Tibial nerve (tissue), 4 donors: ENCODE measurements at places on chromosomes 6 and 20. TPM values are rescaled to one million over a fixed set of nuclear protein-coding genes. Genes with fewer than 3 reads are reported as not detected.

The SLC17A1 gene
- not detected for total RNA-seq

GRCh38 chr6:112683926-112684325 is 336.8 kb downstream of the RFPL4B start:
- H3K4me1 ChIP-seq = no peaks in the 10 kb centered on the region
- no peak for DNase-seq
- H3K27me3 ChIP-seq = no peaks in the 10 kb centered on the region

The RPL10A gene
- total RNA-seq = 1,089 TPM

GRCh38 chr20:50995506-50995905 is 27.4 kb downstream of the KCNG1 start:
- H3K4me3 ChIP-seq = no peak overlapping the region
- no peaks in the 10 kb centered on the region for H3K36me3 ChIP-seq
- DNase-seq = no peak

DNA sequence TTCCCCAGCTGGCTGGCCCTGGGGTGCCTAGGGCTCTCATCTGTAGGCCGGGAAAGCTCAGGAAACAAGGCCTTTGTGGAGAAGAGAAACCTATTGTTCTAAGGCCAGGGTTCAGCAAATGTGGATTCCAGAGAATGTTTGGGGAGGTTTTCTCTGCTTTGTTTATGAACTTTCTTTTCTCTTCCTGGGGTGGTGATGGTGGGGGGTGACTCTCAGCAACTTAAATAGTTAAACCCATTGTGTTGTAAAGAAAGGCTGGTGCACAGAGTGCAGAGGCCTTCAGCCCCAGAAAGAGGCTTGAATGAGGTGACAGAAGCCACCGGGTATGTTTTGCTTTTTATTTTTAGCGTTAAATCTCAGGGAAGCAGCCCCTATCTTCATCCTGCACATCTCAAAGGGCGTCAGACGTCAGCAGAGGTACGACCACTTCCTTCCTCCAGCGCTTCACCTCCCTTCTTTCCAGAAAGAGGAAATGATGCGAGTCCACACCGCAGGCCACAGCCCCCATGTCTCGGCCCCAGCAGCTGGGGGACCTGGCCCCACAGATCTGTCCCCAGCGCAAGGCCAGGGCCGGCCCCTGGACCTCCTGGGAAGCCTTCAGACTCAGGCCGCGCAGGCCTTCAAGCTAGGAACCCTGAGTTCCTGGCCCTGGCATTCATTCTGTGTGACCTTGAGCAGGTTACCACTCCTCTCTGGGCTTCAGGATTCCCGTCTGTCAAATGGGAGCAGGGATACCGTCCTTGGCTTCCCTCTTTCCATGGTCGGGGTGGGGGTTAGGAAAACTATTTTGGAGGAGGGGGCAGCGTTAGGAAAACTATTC is 605 bp upstream of the PPP1R16B start:
- no peaks in the 10 kb centered on the region for H3K36me3 ChIP-seq
- DNase-seq = no peak

The FOXS1 gene
- total RNA-seq = 6.3 TPM

DNA sequence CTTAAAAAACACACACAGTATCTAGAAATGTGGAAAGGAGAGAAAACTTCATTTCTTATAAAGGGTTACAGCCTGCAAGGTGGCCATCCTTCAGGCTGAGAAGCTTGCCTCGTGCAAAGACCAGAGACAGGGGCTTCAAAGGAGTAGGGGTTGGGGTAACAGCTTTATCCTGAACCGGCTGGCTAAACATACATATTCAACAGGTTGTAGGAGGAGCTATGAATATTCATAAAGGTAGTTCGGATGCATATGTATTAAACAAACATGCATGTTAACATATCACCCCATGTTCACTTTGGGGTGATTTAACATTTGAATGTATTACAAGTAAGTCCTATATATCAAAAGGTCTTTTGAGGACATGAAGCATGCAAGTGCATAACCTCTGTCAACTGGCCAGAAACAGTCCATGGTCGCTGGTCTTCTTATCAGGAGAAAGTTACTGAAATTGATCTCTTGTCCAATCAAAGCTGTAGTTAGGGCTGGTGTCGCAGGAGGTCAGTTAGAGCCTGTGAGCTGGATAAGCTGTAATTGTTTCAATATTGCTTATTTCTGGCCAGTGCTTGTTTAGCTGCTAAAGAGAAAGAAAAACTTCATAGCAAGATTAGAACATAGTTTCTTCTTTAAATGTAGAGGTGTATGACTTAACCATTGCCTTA is 2.3 kb upstream of the STMND1 start:
- no peak for DNase-seq
- H3K4me1 ChIP-seq = no peaks in the 10 kb centered on the region
- no peak overlapping the region for H3K27ac ChIP-seq

DNA sequence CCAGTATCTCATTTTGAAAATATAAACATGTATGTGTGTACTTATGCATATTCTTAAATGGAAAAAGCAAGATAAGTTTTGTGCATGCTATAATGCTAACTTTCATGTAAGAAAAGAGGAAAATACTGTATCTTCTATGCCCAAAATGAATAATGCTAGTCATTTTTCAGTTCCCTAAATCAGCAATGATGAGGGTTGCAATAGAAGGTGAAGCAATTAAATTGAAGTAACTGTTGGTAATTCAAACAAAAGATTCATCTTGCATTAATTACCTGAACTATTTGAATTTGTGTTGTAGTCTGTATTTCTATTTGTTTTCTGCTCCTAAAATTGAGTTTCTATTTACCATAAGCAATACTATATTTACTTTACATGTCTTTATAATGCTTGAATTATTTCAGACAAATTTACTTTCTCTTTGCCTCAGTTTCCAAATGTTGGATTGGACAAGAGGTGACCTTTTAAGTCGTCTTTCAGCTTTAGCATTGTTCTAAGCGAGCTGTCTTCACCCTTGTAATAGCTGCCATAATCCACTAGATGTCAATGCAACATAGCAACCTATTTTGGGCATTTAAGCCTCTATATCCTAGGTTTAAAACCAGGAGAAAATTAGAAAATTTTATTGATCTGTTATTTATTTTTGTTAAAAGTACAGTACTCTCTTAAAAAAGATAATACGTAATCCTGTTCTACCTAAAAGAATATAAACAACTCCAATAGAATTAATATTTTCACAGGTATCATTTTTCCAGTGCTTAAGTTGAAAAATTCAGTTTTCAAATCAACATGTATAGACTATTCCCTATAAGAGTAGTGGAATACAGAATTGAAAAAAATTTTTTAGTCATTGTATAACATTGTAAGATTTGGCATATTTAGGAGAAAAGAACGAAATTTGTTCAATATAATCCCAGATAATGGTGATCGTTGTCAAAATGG is 52.3 kb upstream of the IFNGR1 start:
- no peak overlapping the region for H3K27ac ChIP-seq
- H3K4me1 ChIP-seq = no peaks in the 10 kb centered on the region
- no peaks in the 10 kb centered on the region for H3K27me3 ChIP-seq
- H3K36me3 ChIP-seq = no peaks in the 10 kb centered on the region

DNA sequence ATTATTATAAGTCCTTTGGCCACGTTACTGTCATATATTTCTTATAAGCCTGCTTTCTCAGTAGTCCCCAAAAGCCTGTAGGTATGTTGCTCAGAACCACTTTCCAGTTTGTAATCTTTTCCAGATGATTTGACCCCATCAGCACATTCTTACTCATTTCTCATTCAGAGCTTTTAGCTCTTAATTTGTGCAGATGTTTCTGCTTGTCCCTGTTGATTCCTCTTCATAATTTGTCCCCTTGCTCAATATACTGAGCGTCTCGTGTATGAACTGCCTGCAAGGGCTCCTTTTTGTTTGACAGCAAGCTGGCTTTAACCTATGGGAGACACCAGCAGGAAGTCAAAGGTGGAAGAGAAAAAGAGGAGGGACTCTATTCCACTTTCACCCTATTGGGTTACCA is 733.8 kb upstream of the GJE1 start:
- peaks cover 30% of the 10 kb centered on the region for H3K4me1 ChIP-seq
- H3K27me3 ChIP-seq = no peaks in the 10 kb centered on the region
- no peak for DNase-seq
- no peak overlapping the region for H3K4me3 ChIP-seq

- H3K36me3 ChIP-seq = no peaks in the 10 kb centered on the region
- no peaks in the 10 kb centered on the region for H3K27me3 ChIP-seq
- no peak overlapping the region for H3K27ac ChIP-seq
- H3K4me3 ChIP-seq = no peak overlapping the region
- DNase-seq = no peak
These were observed 1.7 kb downstream of the STXBP5 start for GRCh38 chr6:147205690-147206600.

- no peak for DNase-seq
- H3K36me3 ChIP-seq = peaks cover 5% of the 10 kb centered on the region
- no peaks in the 10 kb centered on the region for H3K27me3 ChIP-seq
- no peaks in the 10 kb centered on the region for H3K4me1 ChIP-seq
- no peak overlapping the region for H3K4me3 ChIP-seq
These were observed 33.3 kb downstream of the KPNA5 start for GRCh38 chr6:116714296-116714695.

GRCh38 chr6:111173341-111173740 is 86.0 kb downstream of the SLC16A10 start:
- no peaks in the 10 kb centered on the region for H3K4me1 ChIP-seq
- H3K4me3 ChIP-seq = no peak overlapping the region
- H3K36me3 ChIP-seq = no peaks in the 10 kb centered on the region
- no peak overlapping the region for H3K27ac ChIP-seq

GRCh38 chr20:9903048-9903655 is 64.3 kb upstream of the PAK5 start:
- no peak overlapping the region for H3K27ac ChIP-seq
- no peaks in the 10 kb centered on the region for H3K27me3 ChIP-seq
- no peak overlapping the region for H3K4me3 ChIP-seq

DNA sequence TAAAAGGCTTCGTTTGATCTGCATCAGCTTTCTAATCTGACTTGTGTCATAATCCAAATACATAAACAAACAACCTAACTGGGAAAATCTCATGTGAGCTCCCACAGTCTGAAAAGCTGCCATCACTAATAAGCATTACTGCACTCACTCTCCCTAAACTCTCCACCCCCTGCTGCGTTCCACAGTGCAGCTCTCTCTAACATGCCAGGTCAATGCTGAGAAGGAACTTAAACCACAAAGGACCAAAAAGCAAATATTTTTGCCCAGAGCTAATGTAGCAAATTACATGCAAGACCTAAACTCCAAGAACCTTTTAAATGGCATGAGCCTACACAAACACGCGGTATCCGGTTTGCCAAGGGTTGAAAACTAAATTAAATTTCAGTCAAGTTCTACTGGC is 542.3 kb upstream of the JARID2 start:
- H3K27ac ChIP-seq = no peak overlapping the region
- DNase-seq = no peak
- H3K27me3 ChIP-seq = no peaks in the 10 kb centered on the region
- H3K4me3 ChIP-seq = no peak overlapping the region

- H3K36me3 ChIP-seq = no peaks in the 10 kb centered on the region
- H3K4me1 ChIP-seq = no peaks in the 10 kb centered on the region
- no peak overlapping the region for H3K4me3 ChIP-seq
These were observed 33.8 kb upstream of the LRRC1 start for GRCh38 chr6:53761036-53761435.

The ESR1 gene
- 2.1 TPM for total RNA-seq

The NRSN1 gene
- total RNA-seq = not detected

DNA sequence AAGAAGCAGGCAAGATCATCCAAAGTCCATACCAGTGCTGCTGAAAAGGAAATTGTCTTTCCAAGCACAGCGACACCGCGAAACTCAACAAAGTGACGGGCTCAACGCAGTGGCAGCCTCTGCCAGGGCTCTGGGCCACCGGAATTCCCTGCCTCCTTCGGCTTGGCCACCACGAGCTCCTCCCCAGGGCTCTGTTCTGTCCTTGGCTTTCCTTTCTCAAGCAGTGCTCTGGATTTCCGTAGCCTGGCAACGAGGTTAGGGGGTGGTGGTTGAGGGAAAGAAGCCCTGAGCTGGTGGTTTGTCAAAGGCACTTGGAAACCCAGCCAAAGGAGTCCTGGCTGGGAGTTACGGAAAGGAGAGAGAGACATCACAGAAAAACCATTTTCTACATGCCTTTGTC is 31.2 kb downstream of the PRR18 start:
- no peaks in the 10 kb centered on the region for H3K27me3 ChIP-seq
- H3K4me1 ChIP-seq = no peaks in the 10 kb centered on the region
- H3K4me3 ChIP-seq = no peak overlapping the region
- DNase-seq = no peak
- no peak overlapping the region for H3K27ac ChIP-seq

DNA sequence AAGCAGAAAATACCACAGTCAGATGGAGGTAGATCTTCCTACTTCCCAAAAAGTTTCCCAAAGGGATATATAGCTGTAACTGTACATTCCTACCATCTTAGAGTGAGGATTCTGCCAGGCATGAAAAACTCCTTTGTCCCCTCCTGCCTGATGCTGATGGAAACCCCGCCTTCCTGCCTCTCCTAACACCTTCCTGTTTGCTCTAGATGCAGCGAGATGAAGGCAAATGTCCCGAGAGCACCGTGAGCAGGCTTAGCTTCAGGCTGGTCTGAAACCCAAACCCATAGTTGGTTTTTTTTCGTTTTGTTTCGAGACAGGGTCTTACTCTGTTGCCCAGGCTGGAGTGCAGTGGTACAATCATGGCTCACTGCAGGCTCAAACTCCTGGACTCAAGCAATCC is 55.6 kb downstream of the MYB start:
- H3K27me3 ChIP-seq = no peaks in the 10 kb centered on the region
- no peaks in the 10 kb centered on the region for H3K36me3 ChIP-seq
- DNase-seq = no peak
- H3K4me1 ChIP-seq = no peaks in the 10 kb centered on the region
- no peak overlapping the region for H3K27ac ChIP-seq

- H3K27ac ChIP-seq = no peak overlapping the region
- no peaks in the 10 kb centered on the region for H3K4me1 ChIP-seq
- no peaks in the 10 kb centered on the region for H3K27me3 ChIP-seq
- no peak overlapping the region for H3K4me3 ChIP-seq
- H3K36me3 ChIP-seq = no peaks in the 10 kb centered on the region
These were observed 109.8 kb upstream of the SGK1 start for GRCh38 chr6:134427721-134428120.

DNA sequence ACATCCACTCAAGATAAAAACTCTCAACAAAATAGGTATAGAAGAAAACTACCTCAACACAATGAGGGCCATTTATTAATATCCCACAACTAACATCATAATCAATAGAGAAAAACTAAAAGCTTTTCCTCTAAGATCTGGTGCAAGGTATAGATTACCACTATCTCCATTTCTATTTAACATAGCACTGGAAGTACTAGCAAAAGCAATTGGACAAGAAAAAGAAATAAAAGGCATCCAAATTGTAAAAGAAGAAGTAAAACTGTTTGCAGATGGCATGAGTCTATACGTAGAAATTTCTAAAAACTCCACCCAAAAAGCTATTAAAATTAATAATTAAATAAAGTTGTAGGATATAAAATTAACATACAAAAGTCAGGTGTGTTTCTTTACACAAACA is 230.8 kb upstream of the PRSS16 start:
- no peaks in the 10 kb centered on the region for H3K36me3 ChIP-seq
- H3K4me3 ChIP-seq = no peak overlapping the region
- no peaks in the 10 kb centered on the region for H3K4me1 ChIP-seq
- no peaks in the 10 kb centered on the region for H3K27me3 ChIP-seq
- H3K27ac ChIP-seq = no peak overlapping the region
- no peak for DNase-seq
